ENCODE measurements at places on chromosomes 4 and X.

GRCh38 chrX:139795196-139795595, 87.2 kb upstream of the MCF2 start:
- DNase-seq: no peak

GRCh38 chrX:116607776-116608175, 145.0 kb upstream of the CT83 start:
- no peak for DNase-seq

DNA sequence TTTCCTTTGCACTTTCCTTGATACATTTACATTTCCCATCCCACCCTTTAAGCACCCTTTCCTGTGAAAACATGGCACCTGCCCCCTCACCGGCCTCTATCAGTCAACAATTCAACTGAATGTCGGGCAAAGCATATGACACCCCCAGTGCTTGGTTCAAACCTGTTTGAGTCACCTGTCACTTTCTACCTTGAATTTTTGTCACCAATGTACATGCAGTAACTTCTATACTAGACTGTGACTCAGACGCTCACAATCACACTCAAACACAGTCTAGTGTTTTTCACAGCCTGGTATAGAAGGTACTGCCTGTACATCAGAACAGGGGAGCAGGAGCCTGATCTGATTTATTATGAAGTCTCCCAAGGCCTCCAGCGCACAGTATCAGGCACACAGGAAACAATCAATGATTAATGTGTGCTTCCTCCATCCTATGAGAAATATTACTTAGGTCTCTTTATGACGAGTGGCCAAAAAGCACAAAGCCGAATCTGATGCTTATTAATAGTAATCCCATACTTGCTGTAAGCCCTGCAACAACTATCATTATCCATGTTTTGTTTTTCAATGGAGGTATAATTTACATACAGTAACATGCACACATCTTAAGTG, 49.2 kb upstream of the FAM9C start:
- no peak for DNase-seq

GRCh38 chrX:153814591-153815315, 15.6 kb downstream of the PDZD4 start:
- DNase-seq: no peak

DNA sequence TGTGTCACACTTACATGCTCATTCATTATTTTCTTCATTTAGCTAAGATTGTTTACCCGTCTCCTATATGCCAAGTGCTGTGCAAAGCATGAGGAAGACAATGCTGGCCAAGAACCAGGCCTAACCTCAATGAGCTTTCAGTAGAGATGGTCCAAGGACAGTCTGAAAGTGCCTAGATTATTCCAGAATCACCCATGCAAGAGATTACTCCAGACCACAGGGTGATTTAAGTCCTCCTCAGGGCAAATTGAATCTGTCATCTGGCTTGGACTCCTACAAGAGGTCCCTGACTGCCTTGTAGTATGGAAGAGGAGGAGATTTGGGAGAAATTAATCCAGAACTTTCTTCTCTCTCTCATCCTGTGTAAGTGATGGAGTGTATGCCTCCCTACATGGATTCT, 99.4 kb upstream of the NDP start:
- no peak for DNase-seq

Measured in suppressor macrophage (primary cell).